ENCODE measurements at places on chromosomes 2 and 18. TPM values are rescaled to one million over a fixed set of nuclear protein-coding genes. Genes with fewer than 3 reads are reported as not detected.
A peak's percentile ranks its signal among the peaks of the same experiment; 100 is the strongest.

GRCh38 chr18:56987236-56987635 lies 159.7 kb upstream of the BOD1L2 start:
- no peak for DNase-seq

GRCh38 chr2:219713110-219713509 lies 85.7 kb downstream of the SLC4A3 start:
- DNase-seq: no peak

DNA sequence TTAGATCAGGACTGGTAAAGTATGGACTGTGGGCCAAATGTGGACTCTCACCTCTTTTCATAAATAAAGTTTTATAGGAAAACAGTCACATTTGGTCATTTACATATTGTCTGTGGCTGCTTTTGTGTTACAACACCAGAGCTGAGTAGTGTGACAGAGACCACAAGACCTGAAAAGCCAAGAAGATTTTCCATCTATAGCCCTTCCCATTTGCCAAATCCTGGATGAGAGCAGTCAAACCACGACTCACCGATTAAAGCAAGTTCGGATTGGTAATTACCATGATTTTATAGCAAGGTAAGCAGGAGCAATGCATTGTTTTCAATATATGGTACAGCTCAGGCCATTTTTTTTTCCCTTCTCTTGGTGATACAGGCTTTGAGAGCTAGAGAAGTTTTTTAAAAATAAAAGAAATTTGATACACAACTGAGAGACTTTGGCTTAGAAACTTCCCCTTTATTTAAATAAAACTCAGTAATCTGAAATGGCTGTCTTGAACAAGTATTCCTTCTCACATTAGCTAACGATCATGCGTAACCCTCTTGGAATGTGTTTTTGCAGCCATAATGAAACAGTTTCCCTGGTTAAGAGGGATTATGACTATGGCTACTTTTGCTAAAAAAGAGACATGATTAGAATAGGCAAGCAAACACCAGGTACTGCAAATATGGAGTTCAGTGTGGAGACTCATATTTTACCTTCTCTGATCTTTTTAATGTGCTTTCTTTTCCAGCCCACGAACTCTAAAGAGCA lies 9.5 kb upstream of the MALL start:
- no peak for DNase-seq

The DPP10 gene
- total RNA-seq: 1.1 TPM

The EVA1A gene
- 10.7 TPM for total RNA-seq

GRCh38 chr18:47821314-47821713 lies 109.1 kb downstream of the SMAD2 start:
- no peak for DNase-seq

DNA sequence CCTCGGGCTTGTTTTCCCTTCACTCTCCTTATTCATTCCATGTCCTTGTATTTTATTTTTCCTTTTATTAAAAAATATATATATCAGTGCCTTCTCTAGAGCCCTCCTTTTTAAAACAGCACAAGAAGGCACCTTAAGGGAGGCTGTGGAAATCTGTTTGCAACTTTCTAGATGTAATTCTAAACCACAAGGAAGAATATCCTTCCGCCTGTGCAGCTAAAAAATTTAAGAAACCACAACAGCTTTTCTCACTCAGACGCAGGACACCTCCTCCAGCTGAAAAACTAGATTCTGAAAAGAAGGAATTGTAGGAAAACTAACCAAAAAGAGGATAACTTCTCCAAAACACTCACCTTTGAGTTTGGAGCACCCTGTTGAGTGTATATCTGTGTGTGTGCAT lies 142.2 kb downstream of the BCL11A start:
- no peak for DNase-seq

The SFTPB gene
- total RNA-seq: not detected

The RGPD4 gene
- not detected for total RNA-seq

DNA sequence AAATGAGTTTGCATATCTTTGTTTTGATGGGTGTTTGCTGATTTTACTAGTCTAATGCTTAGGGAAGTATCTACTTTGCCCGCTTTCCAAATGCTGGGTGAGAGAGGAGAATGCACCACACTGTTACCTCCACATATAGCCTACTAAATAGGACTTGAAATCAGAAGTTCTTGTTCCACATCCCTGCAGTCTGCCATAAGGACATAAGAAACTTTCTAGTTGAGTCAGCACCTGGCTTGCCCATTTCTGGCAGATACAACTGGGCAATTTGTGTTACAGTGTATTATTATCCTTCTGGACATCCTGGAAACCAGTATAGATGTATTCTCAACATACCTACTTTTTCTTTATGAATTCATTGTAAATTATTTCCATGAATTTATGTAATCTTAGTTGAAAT lies 29.5 kb downstream of the ANXA4 start:
- no peak for DNase-seq

DNA sequence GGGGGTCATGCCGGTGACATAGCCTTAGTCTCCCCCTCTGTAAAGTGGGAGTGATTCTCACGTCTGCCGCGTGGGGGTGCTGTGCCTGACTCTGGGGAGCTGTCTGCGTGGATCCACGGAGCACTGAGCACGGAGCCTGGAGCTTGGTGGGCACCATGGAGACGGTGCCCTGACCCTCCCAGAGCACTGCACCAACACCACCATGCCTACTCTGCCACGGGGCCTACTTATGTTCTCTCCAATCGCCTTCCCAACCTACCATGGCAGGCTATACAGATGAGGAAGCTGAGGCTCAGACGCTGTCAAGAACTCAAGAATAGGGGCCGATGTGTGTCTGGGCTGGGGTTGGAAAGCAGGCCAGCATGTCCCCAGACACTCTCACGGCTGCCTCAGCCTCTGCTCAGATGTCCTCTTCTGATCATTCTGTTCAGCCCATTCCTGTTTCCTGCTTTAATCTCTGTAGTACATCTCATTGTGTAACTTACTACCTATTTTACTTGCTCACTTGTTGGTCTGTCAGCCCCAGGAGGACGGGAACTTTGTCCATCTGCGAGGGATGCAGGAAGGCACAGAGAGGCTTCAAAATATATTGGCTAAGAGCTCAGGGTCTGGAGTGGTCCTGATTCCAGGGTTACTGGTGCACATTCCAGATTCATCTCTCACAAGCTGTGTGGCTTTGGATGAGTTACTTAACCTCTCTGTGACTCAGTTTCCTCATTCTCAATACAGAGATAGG lies 168.1 kb upstream of the HS6ST1 start:
- no peak for DNase-seq

- DNase-seq: peak; percentile 53
These were observed 228.1 kb downstream of the RBM43 start for GRCh38 chr2:151033271-151034248.

The TMEM131 gene
- total RNA-seq: 44.8 TPM

The MRPL19 gene
- total RNA-seq: 35.0 TPM

- peak; percentile 86 for DNase-seq
These were observed 257.2 kb downstream of the TXNL1 start for GRCh38 chr18:56381196-56381595.
